Cardiac fibroblast (primary cell): ENCODE measurements at places on chromosomes 12 and 14.

DNA sequence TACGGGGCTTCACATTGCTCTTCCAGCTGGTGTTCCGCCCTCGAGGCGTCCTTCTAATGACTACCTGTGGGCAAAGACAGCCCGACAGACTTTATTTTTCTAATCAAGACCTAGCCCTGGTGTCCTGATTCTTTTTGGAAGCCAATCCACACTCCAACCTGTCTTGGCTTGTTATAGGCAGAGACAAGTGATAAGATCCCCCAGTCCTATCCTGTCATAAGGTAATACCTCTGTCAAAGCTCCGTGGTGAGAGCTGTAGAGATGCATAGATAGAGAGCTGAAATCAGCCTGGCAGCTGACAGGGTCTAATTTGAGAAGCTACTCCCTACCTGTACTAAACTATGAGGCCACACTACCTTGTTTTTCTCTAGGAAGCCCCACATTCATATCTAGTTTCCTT, 11.5 kb upstream of the WNK1 start:
- DNase-seq = no peak

DNA sequence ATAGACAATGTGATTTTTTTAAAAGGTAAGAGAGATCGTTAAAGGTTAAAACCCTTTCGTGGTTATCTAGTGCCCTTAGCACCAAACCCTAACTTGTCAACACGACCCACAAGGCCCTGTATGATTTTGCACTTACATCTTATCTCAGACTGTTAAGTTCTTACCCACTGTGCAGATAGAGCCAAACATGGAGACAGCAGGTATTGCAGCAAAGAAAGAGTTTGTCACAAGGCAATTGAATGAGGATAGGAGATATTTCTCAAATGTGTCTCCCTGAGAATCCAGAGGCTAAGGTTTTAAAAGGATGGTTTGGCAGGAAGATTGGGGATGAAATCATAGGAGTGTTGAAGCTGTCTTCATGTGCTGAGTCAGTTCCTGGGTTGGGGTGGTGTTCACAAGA, 313.4 kb downstream of the AEBP2 start:
- DNase-seq = peak; percentile 40

DNA sequence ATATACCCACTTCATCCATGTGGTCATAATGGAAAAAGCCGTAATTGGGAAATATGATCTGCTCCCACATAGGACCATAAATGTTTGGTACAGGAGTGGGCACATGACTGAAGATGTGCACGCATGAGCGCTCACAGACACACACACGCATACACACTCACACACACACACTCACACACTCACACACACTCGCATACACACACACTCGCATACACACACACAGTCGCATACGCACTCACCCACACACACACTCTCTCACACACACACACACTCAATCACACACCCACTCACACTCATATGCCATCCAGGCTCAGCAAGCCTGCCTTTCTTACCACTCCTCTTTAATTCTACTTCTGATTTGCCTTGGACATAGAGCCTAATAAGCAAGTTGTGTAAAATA, 45.6 kb upstream of the EGLN3 start:
- no peak for DNase-seq

- no peak for DNase-seq
These were observed 141.8 kb upstream of the RASSF8 start for GRCh38 chr12:25816637-25817036.

GRCh38 chr14:55798406-55798805, 218.4 kb downstream of the KTN1 start:
- DNase-seq = no peak

GRCh38 chr14:104084251-104085002, 1.1 kb upstream of the ASPG start:
- DNase-seq = peak; percentile 55
